ENCODE measurements at places on chromosomes 2 and 18. TPM values are rescaled to one million over a fixed set of nuclear protein-coding genes. Genes with fewer than 3 reads are reported as not detected.

The OTOS gene
- polyA plus RNA-seq: not detected

The ANKRD23 gene
- polyA plus RNA-seq: not detected

The ANKRD62 gene
- polyA plus RNA-seq: not detected

The CXCR1 gene
- polyA plus RNA-seq: 30.5 TPM

The SGO2 gene
- polyA plus RNA-seq: 4.3 TPM

The BMP10 gene
- polyA plus RNA-seq: not detected

The AQP4 gene
- polyA plus RNA-seq: not detected

The TRIM54 gene
- 0.49 TPM for polyA plus RNA-seq

The TNS1 gene
- polyA plus RNA-seq: not detected

The NRBP1 gene
- polyA plus RNA-seq: 154 TPM

The MC5R gene
- polyA plus RNA-seq: not detected

The LYPD1 gene
- polyA plus RNA-seq: not detected

The LOXHD1 gene
- polyA plus RNA-seq: 0.07 TPM

The SH2D6 gene
- not detected for polyA plus RNA-seq

The C2orf80 gene
- not detected for polyA plus RNA-seq

The BCL2 gene
- 8.0 TPM for polyA plus RNA-seq

The ATG4B gene
- 70.5 TPM for polyA plus RNA-seq

The KIF1A gene
- not detected for polyA plus RNA-seq

The NUP35 gene
- 5.0 TPM for polyA plus RNA-seq

The ALK gene
- polyA plus RNA-seq: not detected
